Right ventricle myocardium superior (tissue), 1 donor: ENCODE measurements at places on chromosomes 7 and 10. TPM values are rescaled to one million over a fixed set of nuclear protein-coding genes. Genes with fewer than 3 reads are reported as not detected.
A peak's percentile ranks its signal among the peaks of the same experiment; 100 is the strongest.

Gene HYAL4
- not detected for total RNA-seq

DNA sequence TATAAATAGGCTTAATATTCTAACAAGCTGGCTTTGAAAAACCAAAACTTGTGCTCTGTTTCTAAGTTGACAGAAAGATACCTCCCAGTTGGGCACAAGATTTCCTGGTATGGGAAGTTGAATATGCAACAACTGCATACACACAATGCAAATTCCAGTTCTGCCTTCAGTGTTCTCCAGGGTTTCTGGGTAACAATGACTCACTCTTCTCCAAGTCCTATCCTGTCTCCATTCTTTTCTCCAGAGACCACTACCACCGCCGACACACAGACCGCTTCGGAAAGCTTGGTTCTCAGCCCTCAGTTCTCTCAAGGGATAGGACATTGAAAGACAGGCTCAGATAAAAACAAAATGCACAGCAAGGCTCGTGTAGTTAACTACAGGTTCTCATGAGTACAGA lies 12.2 kb downstream of the PDE1C start:
- no peak for DNase-seq

DNA sequence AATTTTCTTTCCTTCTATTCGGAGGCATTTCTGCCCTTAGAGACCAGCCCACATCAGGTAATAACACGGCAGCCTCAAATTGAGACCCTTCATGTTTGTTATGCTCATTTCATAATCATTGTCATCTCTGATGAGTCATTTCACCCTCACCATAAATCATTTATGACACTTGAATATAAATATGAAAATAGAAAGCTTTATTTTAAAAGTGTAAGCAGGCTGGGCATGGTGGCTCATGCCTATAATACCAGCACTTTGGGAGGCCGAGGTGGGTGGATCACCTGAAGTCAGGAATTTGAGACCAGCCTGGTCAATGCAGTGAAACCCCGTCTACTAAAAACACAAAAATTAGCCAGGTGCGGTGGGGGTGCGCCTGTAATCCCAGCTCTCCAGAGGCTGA lies 57.4 kb upstream of the EGFR start:
- DNase-seq, result no peak

Gene HPSE2
- total RNA-seq, result not detected

Gene MALRD1
- 1.1 TPM for total RNA-seq

DNA sequence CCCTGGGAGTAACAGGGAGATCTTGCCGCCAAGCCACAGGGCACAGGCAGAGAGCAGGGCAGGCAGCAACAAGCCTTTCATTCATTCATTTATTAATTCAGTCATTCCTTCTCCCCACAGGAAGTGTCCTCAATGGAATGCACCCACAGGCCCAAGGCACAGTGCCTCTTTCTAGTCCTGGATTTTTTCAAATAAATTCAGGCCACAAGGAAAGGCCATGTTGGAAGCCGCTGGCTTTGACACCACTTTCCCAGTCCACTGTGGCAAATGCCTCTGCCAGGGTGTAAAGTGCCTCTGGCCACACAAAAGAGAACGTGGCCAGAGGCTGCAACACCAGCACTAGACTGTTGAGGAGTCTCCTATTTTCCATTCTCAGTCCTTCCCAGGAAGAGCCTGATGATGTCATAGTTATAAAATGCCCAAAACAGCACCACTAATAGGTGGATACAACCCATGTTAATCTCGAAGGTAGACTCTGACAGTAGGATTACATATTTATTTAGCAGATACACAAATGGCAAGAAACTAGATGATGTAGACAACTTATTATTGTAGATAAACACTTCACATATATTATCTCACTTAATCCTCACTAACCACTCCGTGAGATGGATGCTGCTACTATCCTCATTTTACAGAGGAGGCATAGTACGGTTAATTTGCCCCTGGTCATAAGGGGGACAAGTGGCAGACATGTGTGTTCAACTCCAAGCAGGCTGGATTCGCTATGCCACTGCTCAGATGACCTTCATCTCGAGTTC lies 5.5 kb downstream of the JAZF1 start:
- no peak for DNase-seq

Gene MLXIPL
- 6.9 TPM for total RNA-seq

DNA sequence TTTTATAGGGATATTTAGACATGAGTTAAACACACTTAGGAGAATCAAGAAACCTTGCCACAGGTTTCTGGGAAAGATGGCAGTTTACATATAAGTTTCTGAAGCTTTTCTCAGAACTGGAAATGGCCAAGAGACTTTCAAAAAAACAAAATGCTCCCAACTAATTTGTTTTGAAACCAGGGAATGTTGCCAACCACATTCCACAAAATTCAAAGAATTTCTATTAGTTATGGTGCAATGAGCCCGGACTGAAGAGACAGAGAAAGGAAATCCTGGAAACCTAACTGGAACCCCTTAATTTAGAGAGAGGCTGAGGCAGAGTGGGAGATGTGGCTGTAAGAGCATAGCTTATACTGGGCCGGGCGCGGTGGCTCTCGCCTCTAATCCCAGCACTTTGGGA lies 128.5 kb downstream of the PTEN start:
- no peak for DNase-seq

DNA sequence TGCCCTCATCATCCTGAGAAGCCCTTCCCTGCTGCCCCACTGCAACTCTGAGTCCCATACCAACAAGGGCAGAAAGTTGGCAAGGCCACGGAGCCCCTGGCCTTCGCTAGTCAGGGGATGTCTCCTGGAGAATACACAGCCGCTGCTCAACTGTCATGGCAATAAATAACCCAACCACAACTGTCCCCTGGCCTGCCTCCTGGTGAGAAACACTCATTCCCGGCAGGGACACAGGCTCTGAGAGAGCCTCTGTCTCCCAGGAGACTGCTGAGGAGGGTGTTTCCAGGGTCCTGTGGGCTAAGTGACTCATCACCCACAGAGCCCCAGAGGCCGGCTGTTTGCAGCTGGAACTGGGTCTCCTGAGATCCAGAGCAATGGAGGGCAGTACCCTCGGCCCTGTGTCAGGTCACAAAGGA lies 354.1 kb downstream of the TNS3 start:
- no peak for DNase-seq

Gene PDE1C
- 181 TPM for total RNA-seq

GRCh38 chr10:97020452-97021400 lies 165.0 kb downstream of the SLIT1 start:
- peak; percentile 67 for DNase-seq

GRCh38 chr7:34430456-34430855 lies 227.6 kb upstream of the NPSR1 start:
- no peak for DNase-seq

Gene FAM237B
- total RNA-seq, result not detected

Gene GARIN1A
- total RNA-seq, result 1.7 TPM

- no peak for DNase-seq
Observed at GRCh38 chr10:76916536-76916935, 721.1 kb downstream of the KCNMA1 start.

DNA sequence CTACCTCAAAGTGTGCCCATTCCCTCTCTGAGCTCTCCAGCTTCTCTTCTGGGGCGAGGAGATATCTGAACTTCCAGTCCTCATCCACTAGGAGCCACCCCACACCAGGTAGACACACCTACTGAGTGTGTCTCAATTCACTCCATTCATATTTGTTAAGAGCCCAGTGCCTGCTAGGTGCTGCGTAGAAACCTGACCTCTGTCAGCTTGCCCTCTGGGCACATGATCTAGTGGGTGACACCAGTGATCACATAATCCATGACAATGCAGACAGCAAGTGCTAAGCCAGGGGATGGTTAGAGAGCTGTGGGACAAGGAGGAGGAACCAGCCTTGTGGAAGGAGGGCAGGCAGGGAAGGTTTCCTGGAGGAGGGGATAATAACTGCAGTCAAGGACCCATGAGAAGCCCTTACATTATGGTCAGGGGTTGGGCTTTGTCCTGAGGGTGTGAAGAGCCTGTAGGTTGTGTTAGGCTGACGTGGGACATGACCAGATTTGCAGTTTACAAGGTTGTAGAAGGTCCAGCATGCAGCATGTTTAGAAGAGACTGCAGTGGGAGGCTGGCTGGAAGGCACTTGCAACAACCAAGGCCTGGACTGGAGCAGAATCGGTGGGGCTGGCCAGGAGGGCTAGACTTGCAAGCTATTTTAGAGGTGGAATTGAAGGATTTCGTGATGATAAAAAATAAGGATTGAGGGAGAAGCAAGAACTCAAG lies 81.8 kb downstream of the COL13A1 start:
- no peak for DNase-seq

- DNase-seq, result no peak
Observed at GRCh38 chr10:30775779-30776591, 146.4 kb upstream of the LYZL2 start.

- peak; percentile 23 for DNase-seq
Observed at GRCh38 chr10:132547421-132547861, 9.9 kb downstream of the INPP5A start.

- DNase-seq, result peak; percentile 65
Observed at GRCh38 chr7:4819560-4820404, 42.0 kb downstream of the PAPOLB start.

GRCh38 chr7:33671531-33672262 lies 233.6 kb upstream of the BMPER start:
- no peak for DNase-seq

DNA sequence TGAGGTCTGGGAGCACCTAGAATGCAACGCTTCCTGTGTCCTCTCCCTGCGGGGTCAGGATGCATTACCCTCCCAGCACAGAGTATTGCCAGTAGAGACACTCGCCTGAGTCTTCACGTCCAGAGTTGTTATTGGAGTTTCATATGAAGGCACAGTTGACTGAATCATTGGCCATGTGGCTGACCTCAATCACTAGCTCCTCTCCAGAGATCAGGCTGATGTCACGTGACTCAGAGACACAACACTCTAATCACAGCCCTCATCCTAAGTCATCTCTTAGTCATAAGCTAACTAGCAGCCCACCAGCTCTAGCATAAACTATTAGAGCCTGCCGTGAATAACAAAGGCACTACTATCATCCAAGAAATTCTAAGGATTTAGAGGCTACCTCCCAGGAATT lies 107.8 kb downstream of the HECW1 start:
- DNase-seq, result no peak

- no peak for DNase-seq
Observed at GRCh38 chr7:127107601-127108007, 145.1 kb downstream of the GRM8 start.

Gene CLDN4
- 0.11 TPM for total RNA-seq

DNA sequence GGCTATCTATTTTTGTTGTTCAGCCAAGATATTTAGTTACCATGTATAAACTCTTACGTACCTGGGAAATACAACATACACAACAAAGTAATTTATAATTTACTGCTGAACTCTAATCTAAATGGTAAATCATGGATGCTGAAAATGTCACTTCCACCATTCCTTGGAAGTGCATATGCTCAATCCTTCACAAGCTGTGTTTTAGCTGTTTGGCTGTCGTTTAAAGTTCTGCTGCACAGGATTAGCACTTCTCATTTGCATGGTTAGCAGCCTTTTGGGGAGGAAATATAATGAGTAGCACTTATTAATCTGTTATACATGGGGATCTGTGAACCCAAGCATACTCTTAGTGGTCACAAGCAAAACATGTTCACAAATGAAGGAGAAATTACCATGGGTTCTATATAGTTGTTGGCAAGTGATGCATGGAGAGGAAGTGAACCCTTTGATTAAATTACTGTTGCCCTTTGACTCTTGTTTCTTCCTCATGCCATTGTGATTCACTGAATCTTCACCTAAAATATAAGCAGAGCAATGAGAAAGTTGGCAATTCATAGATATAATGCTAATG lies 18.5 kb downstream of the PIK3CG start:
- DNase-seq, result no peak

DNA sequence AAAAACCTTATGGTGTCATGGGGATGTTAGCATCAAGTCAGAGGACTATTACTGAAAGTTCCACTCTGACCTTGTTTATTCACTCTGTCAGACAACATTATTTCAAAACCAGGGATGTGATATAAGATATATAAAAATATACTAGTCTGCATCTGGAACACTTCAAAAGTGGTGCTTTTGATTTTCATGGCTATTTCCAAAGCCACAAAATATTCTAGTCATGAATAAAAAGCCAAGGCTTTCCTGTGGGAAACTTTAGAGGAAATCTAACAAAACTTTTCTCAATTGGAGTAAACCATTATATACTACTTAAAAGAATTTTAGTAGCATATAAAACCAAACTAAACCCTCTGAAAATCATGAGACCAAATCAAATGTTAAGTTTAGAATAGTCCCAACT lies 205.2 kb downstream of the TMEM26 start:
- DNase-seq, result no peak

GRCh38 chr10:79159141-79159651 lies 90.4 kb downstream of the ZMIZ1 start:
- no peak for DNase-seq

Gene MDFIC
- total RNA-seq, result 12.9 TPM

- DNase-seq, result no peak
Observed at GRCh38 chr7:142263598-142264380, 5.9 kb upstream of the PRSS58 start.

- no peak for DNase-seq
Observed at GRCh38 chr7:130853503-130854279, 119.7 kb upstream of the KLF14 start.

DNA sequence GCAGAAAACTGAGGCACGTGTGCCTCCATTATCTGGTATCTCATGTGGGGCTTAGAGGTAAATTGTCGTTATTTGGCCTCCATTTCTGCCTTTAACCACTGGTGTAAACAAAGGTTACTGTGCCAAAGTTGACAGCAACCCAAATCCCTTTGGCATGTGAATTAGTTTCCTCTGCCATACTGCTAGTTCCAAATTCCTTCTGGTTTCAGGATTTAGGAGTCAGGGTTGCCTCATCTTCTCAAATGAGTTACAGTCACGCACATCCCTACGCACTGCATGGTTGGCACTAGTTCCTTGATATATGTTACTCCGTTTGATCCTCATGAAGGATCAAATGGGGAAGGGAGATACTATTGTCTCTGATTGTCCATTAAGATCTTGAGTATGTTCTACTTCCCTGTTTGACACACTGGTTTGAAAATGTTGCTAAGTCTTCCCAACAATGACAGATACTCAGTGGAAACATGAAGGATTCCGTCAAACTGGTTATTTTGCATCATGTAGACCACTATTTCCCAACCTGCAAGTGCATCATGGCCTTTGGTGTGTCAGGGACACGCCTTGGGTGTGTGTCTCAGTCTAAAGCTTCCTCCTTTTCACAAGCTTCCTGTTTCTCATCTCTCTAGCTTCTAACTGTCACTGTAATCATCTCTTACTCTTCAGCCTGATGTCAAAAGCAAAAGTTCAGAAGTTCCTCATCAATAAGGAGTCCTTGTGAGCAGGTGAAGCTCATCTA lies at the start of gene LIPN:
Gene LIPN (plus strand): TSS at position 655 of the 736 bp plus-strand sequence. CDS start 1,386 bp downstream, outside the sequence.
- no peak for DNase-seq

Gene ST8SIA6
- 6.3 TPM for total RNA-seq

Gene SEC31B
- total RNA-seq, result 7.9 TPM

GRCh38 chr7:101170617-101171441 lies 5.5 kb upstream of the VGF start:
- no peak for DNase-seq

GRCh38 chr7:86863452-86863851 lies 196.0 kb downstream of the ELAPOR2 start:
- no peak for DNase-seq

DNA sequence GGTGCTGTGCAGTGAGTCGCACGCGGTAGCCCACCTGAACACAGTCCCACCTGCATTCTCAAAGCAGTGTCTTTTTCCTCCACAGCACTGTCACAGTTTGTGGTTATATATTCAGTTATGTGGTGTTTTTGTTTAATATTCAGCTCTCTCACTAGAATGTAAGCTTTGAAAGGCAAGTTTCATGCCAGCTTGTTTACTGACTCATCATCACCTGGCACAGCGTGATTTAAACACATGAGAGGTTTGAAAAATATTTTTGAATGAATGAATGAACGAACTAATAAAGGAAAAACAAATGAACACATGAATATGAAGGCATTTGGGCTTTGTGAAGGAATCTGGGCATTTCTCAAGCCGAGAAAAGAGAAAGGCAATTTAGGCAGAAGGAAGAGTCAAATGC lies 51.9 kb upstream of the TM9SF3 start:
- no peak for DNase-seq
